GM12891 (cell line): ENCODE measurements at places on chromosomes 6 and 20.
A peak's percentile ranks its signal among the peaks of the same experiment; 100 is the strongest.

- DNase-seq: no peak
Observed at GRCh38 chr6:39215640-39216158, 13.6 kb downstream of the KCNK5 start.

DNA sequence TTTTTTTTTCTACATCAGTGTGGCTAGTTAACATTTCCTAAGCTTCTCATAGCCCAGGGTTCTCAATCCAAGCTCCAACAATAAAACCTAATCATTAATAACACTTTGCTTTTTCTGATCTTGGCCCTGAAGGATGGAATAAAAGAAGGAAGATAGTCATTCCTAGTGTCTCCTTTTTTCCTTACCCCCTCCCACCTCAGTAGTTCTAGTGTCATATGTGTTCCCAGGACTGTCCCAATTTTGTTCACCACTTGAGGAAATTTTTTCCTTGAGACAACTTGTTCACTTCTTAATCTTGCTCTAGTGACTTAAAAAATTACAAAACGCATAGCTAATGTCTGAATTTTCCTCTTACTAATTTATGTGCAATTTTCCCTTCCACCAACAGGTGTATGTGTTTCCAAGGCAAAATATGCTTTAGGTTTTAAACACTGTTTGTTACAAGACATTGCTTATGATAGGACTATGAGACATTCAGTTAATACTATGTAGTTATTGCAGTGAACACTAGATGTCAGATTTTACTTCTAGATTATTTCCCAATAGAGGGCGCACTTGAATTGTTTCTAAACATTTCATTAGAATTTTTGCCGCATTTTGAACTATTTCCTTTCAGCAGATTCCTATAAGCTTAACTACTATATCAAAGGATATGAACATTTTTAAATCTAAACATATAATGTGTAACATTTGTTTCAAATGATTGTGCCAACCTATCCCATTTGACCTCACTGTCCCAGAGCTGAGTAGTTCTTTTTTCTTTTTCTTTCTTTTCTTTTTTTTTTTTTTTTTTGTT lies 18.5 kb upstream of the C6orf141 start:
- DNase-seq: no peak

DNA sequence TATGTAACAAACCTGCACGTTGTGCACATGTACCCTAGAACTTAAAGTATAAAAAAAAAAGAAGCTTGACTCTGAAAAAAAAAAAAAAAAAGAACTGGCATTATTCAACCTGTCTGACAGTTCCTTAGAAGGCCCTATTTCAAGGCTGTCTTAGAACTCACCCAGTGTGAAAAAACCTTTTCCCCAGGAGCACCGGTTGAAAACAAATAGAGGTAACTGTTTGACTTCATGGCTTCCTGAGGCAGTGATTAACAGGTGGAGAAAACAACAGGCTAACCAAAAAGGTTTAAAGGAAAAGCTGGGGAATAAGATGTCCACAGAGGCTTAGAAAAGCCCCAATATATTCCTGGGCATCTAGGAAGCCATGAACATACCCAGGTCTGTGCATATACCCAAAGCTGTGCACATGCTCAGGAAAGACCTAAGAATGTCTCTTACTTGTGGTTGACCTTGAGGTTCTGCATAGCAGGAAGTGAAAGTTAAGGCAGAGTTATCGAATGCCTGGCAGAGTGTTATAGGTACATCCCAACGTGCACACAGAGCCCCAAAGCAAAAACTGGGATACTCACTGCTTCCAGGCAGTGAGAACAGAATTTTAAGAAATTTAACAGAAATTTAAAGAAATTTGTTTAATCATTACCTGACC lies 7.0 kb downstream of the UQCC1 start:
- peak; percentile 30 for DNase-seq

GRCh38 chr20:60063048-60063451 lies 104.8 kb downstream of the CDH26 start:
- DNase-seq: no peak

DNA sequence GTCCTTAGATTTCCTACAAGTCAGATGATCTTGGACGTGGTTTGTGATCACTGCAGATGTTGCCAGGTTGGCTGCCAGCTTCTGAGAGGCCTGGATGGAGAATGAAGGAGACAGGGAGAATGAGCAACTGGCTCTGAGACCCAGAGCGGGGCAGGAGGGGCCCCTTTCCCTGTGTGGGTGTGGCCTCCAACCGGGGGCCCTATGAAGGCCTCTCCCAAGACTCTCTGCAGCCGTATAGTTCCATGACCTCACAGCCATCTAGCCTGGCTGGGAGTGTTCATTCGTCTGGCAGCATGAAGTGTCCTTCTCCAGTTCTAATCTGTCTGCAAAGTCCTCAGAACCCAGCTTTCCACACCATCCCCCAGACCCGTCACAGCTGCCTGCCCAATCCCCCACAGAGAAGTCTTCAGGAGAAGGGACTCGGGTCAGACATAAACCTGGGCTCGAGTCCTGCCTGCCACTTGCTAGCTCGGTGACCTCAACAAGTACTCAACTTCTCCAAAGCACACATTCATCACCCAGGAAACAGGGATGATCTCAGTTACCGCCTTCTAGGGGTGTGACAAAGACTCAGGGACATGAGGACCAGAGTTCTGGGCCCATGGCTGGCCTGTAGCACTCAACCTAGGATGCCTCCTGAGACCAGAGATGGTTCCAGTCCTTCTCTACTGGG lies 122.6 kb downstream of the EDN3 start:
- DNase-seq: no peak

DNA sequence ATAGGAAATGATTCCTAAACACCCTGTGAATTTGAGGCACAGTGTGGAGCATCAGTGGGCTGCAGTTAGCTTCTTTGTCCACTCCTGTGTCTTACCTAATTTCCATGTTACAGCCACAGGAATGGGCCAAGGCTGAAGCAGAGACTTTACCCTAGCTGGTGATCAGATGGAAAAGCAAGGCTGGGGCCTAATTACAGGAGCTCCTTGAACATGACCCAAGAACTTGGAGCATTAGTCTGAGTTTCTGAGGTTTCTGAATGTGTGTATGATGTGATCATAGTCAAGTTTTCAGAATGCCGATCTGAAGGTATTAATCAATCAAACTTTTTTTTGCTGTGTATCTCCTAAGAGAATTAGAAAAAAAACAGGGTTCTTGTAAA lies 18.0 kb downstream of the HECA start:
- DNase-seq: no peak

DNA sequence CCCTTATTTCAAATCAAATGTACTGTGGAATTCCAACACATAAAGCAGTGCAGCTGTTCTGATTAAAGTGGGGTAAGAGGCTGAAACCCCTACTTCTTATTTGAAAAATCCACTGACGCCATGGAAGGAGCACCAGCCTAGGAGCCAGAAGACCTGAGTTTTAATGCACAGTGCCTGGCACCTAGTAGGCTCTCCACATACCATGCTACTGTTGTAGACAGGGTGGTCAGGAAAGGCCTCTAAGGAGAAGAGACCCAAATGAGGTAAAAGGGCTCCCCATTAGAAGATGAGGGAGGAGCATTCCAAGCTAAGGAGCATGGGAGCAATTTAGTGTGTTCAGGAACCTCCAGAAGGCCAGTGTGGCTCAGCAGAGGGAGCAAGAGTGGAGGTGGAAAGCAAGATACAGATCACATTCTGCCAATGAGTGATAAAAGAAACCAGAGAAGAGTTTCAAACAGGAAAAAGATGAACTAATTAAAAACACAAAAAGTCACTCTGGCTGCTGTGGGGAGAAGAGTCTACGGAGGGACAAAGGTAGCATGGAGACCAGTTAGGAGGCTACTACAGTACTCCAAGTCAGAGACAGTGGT lies 11.8 kb upstream of the ZNF76 start:
- DNase-seq: no peak
